ENCODE measurements at places on chromosomes 2 and 18. TPM values are rescaled to one million over a fixed set of nuclear protein-coding genes. Genes with fewer than 3 reads are reported as not detected.

DYNAP gene
- total RNA-seq = 1.0 TPM

REG1A gene
- total RNA-seq = not detected

MC5R gene
- not detected for total RNA-seq

B4GALT6 gene
- 33.8 TPM for total RNA-seq

DNA sequence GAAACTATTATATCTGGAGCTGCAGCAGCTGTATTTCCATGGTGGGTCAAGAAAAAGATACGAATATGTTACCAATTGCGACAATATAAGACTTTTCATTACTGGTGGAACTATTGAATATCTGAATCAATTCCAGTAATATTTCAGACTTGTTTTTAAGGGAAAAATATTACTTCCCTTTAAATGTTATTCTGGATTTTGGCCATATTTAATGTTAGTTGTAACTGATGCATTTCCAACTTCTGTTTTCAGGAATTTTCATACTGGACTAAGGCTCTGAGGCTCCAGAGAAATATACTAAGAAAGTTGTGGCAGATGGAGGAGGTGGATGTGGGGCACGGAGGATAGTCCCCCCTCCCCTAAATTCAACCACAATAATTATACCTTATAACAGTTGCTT is 555.2 kb upstream of the SETBP1 start:
- DNase-seq = no peak

- DNase-seq = no peak
Measured at GRCh38 chr2:99970292-99970868, 172.0 kb downstream of the AFF3 start.

- peak; percentile 49 for DNase-seq
Measured at GRCh38 chr2:28621172-28622100, 125.6 kb downstream of the PLB1 start.
